ENCODE measurements at places on chromosomes 3 and 15.

GRCh38 chr15:37995461-37996347, 61.3 kb downstream of the TMCO5A start:
- peak; percentile 9 for DNase-seq

GRCh38 chr3:192850451-192850981, 67.1 kb downstream of the MB21D2 start:
- no peak for DNase-seq

- DNase-seq = peak; percentile 33
Measured at GRCh38 chr15:68056097-68056865, 2.2 kb downstream of the PIAS1 start.

GRCh38 chr15:69660658-69661405, 208.2 kb downstream of the RPLP1 start:
- DNase-seq = no peak

DNA sequence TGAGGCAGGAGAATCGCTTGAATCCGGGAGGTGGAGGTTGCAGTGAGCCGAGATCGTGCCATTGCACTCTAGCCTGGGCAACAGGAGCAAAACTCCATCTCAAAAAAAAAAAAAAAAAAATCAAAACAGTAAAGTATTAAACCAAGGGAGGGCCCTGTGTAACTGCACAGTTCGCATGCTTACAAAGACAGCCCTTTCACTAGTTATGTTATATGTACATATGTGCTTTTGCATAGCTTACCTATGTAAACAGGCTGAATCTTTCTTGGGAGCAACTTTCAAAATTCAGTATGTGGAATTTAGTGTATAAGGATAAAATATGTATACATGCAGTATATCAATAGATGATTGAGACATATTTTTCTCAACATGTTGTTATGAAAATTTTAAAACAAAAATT, 16.1 kb upstream of the SLMAP start:
- no peak for DNase-seq

GRCh38 chr3:157464321-157464720, 27.7 kb downstream of the PTX3 start:
- no peak for DNase-seq

DNA sequence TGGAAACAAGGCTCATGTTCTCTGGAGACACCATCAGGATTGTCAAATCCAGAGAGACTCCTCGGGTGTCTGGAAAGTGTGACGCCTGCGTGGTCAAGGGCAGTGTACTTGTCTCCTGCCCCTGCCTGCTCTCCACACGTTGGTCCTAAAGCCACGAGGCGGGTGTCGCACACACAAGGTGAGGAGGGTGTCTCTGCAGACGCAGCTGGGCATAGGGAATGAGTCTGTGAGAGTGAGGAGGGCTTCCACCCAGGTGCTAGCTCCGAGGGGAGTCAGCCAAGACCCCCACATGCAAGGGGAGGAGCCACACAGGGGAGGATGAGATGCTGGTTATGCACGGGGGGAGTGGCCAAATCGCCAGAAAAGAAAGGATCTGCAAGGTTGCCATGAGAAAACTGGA, 27.9 kb upstream of the OCA2 start:
- DNase-seq = no peak

DNA sequence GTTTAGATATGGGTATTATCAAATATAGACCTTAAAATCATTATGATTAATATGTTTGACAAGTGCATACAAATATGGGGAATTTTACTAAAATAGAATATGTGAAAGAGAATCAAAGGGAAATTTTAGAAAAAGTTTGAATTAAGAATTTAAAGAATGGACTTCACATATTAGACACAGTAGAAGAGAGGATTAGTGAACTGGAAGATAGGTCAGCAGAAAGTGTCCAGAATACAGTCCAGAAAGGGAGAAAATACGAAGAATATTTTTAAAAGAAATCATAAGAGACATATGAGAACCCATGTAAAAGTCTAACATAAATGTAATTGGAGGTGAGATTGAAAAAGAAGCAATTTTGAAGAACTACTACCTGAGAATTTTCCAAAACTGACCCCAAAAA, 139.9 kb downstream of the DTWD1 start:
- no peak for DNase-seq

DNA sequence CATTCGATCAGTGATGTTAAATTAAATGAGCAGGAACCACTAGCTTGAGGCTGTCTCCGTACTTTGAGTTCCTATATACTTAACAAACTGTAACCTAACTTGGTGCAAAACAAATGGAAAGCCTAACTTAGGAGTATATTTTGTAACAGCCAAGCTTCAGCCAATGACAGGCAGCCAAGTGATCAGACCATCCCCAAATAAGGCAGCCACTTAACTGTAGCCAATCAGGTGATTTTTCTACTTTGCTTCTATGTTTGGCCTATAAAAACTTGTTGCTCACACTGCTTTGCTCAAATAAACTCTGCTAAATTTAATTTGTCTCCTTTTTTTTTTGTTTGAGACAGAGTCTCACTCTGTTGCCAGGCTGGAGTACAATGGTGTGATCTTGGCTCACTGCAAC, 19.3 kb upstream of the ZNF770 start:
- no peak for DNase-seq

DNA sequence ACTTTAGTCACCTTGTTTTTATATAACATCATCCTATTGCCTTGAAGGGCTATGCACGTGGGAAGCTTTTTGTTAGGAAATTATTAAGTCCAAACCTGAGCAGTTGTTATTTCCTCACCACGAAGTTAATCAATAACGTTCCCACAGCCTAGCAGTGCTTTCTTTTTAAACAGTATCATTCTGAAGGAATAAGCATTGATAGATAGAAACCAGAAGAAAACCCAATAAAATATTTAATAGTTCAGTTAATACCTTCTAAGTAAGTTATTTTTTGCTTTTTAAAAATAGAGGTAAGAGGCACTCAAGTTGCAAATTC, 149.3 kb downstream of the KCNMB2 start:
- DNase-seq = no peak

- DNase-seq = peak; percentile 21
Measured at GRCh38 chr3:50226888-50227389, 9.1 kb upstream of the GNAI2 start.

DNA sequence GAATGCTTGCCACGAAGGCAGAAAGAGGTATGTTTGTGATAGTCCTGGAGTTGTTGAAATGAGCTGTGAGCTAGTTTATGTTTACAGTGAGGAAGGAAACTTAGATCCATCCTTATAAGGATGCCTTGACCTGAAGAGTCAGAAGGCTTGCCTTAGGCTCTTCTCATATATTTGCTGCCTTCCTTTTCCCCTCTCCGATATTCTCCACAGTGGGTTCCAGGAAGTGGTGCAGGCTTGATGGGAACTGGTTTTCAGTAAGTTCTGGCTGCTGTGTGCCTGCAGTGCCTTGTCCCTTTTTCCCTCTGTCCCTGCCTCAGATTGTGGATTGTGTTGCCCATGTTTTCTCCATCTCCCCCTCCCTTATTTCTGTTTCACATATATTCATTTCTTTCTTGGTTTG, 287.3 kb upstream of the UBE2E1 start:
- no peak for DNase-seq

DNA sequence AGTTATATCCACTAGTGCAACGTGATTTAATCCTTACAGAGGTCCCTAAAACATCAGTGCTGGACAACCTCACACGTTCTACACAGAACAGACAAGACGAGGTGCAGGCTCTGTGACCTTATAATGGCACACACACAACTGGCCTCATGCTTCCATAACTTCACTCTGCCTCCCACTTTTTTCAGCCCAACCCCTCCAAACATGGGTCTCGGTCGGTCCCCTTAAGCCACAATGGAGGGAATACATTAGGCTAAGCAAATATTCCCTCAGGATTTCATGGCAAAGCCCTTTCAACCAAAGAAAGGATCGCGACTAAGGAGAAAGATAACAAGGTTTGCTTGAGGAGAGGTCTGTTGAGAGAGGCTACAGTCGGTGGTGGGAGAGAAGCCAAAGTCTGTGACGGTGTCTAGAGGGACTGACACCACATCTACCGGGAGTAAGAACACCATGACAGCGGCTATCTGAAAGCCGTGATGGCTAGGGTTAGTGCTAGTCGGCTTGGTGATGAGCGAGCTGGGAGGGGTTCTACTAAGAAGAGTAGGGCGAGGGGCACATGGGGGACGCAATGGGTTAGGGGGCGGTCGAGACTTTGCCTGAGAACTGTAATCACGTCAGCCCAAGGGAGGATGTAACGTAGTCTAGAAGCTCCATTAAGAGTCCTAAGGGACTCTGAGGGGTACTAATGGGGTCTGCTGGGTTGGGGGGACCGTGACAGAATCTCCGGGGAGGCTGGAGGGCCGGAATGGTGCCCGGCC, 1.0 kb downstream of the MYO9A start:
- DNase-seq = peak; percentile 36
